ENCODE measurements at places on chromosomes 6 and 20. TPM values are rescaled to one million over a fixed set of nuclear protein-coding genes. Genes with fewer than 3 reads are reported as not detected.

The PLAGL1 gene
- total RNA-seq = 13.1 TPM

The ADGRF1 gene
- total RNA-seq = not detected

The TMEM217 gene
- total RNA-seq = 0.30 TPM

- no peak for DNase-seq
Measured at GRCh38 chr6:91864911-91865310, 1278.0 kb upstream of the MAP3K7 start.

DNA sequence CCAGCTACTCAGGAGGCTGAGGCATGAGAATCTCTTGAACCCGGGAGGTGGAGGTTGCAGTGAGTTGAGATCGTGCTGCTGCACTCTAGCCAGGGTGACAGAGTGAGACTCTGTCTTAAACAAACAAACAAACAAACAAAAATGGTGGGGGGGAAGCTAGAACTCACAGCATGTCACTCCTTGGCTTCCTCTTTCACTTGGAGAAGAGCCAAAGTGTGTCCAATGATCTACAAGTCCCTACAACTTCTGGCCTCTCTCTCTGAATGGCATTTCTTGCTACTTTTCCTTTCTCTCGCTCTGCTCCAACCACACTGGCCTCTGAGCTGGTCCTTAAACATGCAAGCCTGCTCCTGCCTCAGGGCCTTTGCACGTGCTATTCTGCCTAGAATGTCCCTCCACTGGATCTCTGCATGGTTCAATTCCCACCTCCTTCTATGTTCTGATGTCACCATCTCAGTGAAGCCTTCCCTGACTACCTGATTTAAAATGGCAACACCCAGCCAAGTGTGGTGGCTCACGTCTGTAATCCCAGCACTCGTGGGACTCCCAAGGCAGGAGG is 8.1 kb downstream of the TLDC2 start:
- DNase-seq = no peak

DNA sequence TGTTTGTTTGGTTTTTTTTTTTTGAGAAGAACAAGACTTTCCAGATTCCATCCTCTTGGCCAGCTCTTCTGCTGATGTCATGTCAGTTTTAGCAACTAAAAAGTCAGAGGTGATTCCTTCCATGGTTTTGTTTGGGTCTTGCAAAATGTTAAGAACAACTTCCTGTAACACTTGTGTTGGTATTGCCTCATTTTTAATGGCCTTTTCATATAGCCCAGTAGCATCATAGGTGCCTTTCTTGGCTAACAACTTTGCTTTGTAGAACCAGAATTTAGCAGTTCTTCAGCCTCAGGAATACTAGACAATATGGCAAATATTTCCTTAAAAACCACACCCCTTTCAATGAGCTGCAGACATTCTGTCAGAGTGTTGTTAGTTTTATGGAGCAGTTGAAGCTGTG is 99.5 kb upstream of the SIRPG start:
- DNase-seq = no peak

The PXDC1 gene
- 29.7 TPM for total RNA-seq

The HLA-DMA gene
- 19.7 TPM for total RNA-seq

The SLC17A3 gene
- not detected for total RNA-seq

The BPI gene
- total RNA-seq = not detected

The CRYBG1 gene
- total RNA-seq = 1.8 TPM

DNA sequence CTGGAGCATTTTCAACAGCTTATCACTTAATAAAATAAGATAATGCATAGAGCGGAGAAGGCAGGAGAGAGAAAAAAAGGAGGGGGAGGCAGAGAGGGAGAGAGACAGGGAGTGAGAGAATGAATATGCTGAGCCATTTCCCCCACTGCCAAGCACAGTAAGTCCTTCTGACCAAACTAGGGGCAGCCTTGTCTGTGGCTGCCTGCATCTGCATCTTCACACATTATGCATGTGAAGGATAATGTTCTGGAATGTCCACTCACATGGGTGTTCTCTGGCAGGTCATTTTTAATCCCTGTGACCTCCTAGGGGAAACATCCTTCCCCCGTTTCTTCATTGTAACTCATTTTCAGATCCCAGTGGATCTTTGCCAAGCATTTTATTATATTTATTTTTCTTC is 269.3 kb downstream of the FOXA2 start:
- no peak for DNase-seq

DNA sequence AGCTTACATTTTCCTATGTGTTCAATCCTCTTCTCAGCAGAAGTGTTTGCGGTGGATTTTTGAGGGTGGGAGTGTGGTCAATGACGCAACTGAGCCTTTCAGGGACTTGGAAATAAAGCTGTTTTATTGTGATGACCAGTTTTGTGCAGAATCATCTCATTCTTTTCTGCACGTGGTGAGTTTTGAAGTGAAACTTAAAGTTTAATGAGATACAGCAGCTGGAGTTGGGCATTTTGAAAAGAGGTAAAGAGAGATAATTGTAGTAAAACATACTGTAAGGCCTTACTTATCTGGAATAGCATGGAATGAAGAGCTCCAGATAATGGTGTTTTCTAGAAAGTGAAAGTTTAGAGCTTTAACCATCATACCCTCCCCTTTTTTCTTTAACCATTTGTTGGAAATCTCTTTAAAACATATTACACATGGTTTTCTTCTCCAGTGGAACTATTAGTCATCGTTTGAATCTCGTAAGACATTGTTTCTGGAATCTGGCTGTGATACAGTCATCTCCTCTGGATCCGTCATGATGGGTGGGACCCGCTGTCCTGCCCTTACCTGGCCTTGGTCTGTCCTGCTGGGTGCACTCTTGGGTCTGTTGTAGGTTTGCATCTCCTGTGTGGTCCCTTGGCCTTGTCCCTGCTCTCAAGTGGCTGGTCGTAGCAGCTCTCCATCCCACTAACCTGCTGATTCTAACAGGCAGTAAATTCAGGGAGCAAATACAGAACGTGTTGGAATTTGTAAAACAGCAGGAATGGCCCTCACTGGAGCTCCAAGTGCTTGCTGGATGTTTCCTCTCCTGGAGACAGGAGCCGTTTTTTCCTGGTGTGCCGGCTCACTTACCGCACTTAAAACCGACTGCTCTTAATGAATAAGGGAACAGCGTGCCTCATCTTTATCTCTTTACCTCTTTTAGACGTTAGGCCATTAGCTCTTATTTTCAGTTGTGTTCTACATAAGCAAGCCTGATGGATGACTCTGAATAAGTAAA is 29.8 kb downstream of the UST start:
- no peak for DNase-seq

GRCh38 chr6:26030716-26031115 is 56.5 kb upstream of the HFE start:
- DNase-seq = no peak

The TMEM170B gene
- total RNA-seq = 4.8 TPM

The SDCBP2 gene
- 1.2 TPM for total RNA-seq

- no peak for DNase-seq
Measured at GRCh38 chr20:59903621-59904020, 29.8 kb downstream of the SYCP2 start.

The OPRM1 gene
- not detected for total RNA-seq

- DNase-seq = no peak
Measured at GRCh38 chr6:104326173-104327001, 533.3 kb downstream of the HACE1 start.

GRCh38 chr6:152769159-152769558 is 18.6 kb downstream of the VIP start:
- DNase-seq = no peak

The NT5DC1 gene
- total RNA-seq = 49.9 TPM

The WTAP gene
- 45.9 TPM for total RNA-seq

DNA sequence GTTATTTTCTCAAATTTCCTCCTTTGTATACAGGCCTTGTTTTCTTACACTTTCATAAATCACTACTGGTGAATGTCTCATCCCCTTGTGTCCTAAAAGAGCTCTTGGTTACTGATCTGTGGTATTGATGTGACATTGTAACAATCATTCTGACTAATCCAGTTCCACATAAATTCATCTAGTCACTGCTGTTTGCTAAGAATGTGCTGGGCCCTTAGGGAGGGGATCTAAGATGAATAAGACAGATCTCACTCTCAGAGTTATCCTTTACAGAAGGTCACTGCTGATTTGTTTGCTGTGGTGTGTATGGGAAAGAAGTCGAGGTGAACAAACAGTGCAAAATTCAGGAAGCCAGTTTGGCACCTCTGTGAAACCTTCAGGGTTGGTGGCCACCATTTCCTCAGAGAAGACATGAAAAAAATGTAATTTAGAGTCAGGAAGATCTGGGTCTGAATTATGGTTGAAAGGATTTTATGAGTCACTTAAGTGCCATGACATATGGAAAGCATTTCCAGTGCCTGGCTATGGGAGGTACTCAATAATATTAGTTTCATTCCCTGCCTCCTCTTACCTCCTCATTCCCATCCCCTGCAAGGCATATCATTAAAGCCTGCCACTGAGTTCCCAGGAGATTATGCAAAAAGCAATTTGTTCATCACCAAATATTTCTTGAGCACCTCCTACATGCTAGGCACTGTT is 121.8 kb downstream of the COL9A1 start:
- no peak for DNase-seq

The SLC13A3 gene
- total RNA-seq = 0.30 TPM

- DNase-seq = no peak
Measured at GRCh38 chr6:116586738-116587137, 15.4 kb downstream of the RWDD1 start.
